ENCODE measurements at places on chromosomes 11 and 22. TPM values are rescaled to one million over a fixed set of nuclear protein-coding genes. Genes with fewer than 3 reads are reported as not detected.
A peak's percentile ranks its signal among the peaks of the same experiment; 100 is the strongest.

DNA sequence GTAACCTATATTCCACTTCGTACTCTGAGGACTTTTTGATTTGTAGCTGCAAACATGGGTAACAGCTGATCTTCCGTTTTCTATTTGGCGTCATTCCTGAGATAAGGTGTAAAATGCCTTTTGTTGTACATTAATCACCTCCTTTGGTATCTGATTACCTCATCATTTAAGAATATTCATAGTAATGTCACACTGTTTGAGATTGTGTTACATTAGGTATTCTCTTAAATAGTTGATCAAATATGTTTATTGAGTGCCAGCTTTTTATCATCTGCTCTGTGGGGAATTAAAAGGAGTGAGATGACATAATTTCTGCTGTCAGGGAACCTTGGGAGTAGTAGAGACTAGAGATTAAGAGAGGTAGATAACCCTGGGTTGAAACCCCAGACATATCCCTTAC lies 5.9 kb downstream of the NCAM1 start:
- DNase-seq, result no peak

DNA sequence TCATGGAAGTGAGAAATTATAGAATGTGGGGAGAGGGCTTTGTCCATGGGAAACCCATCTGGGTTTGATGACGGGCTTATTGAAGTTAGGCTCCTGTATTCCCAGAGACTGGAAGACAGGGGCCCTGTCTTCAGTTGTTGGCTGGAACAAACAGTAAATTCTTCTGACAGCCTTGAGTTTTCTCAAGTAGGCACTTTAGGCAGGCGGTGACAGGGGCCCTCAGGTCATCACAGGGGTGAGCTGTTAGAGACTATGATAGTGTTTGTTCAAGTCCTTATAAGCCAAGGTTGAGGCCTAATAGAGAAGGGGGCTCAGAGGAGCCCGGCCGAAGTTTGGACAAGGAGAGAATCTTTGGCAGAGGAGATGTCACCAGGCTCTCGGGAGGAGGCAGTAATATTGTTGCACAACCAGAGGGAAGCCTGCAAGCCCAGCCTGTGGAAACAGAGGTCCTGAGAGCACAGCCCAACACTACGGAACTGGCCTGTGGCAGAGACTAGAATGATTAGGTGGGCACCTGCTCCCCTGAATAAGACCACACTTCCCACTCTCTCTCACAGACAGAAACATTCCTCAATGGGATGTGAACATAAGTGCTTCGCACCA lies 20.2 kb upstream of the IL17RA start:
- no peak for DNase-seq

GRCh38 chr22:25039754-25040153 lies 87.2 kb downstream of the KIAA1671 start:
- DNase-seq, result no peak

- no peak for DNase-seq
Measured at GRCh38 chr11:83122050-83122449, 34.9 kb upstream of the PCF11 start.

GRCh38 chr11:132866783-132867545 lies 665.3 kb downstream of the OPCML start:
- DNase-seq, result no peak

DNA sequence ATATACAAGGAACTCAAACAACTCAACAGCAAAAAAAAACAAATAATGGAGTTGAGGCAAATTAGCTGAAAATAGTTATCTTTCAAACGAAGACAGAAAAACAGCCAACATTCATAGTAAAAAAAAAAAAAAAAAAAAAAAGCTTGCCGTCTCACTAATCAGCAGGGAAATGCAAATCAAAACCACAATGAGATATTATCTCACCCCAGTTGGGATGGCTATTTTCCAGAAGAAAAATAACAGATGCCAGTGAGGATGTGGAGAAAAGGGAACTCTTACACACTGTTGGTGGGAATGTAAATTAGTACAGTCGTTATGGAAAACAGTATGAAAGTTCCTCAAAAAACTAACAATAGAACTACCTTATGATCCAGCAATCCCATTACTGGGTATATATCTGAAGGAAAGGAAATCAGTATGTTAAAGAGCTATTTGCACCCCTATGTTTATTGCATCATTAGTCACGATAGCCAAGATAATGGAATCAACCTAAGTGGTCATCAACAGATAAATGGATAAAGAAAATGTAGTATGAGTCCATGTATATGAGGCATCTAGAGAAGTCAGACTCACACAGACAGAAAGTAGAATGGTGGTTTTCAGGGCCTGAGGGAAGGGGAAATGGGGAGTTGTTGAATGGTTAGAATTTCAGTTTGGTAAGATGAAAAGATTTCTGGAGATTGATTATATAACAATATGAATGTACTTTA lies 56.0 kb downstream of the USP35 start:
- DNase-seq, result no peak

GRCh38 chr11:57745206-57745605 lies 3.9 kb downstream of the SELENOH start:
- DNase-seq, result peak; percentile 65

- no peak for DNase-seq
Measured at GRCh38 chr11:14308897-14309387, 50.0 kb downstream of the RRAS2 start.

GRCh38 chr11:114354076-114354475 lies 46.2 kb downstream of the C11orf71 start:
- no peak for DNase-seq

DNA sequence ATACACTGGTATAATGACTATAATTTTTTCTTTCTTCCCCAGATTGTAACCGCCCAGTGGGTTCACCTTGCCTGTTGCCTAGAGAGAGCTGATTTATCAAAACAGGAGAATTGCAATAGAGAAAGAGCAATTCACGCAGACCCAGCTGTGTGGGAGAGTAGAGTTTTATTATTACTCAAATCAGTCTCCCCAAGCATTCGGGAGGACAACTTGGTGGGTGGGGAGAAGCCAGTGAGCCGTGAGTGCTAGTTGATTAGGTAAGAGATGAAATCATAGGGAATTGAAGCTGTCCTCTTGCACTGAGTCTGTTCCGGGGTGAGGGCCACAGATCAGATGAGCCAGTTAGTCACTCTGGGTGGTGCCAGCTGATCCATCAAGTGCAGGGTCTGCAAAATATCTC lies 73.2 kb downstream of the SLC35F2 start:
- DNase-seq, result no peak

DNA sequence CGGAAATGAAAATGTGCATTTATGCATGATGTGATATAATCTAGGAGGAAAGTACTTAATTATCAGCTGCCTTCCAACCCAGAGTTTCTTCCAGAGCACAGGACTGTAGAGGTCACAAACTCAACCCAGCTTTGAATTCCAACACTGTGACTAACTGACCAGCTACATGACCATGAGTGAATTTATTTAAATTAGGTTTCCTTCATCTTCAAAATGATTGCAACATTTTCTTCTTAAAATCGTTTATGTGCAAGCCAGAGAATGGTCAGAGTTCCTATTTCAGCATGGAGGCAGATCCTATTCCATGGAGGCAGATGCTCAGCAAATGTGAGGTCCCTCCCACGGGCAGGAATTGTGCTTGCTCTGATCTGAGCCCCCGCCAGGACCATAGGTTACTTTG lies 42.4 kb downstream of the OSBP start:
- no peak for DNase-seq

- no peak for DNase-seq
Measured at GRCh38 chr11:69682221-69682620, 7.1 kb upstream of the LTO1 start.

GRCh38 chr11:19436932-19437331 lies 196.2 kb upstream of the E2F8 start:
- DNase-seq, result no peak

GRCh38 chr22:23752090-23752691 lies 1.3 kb upstream of the ZNF70 start:
- no peak for DNase-seq

DNA sequence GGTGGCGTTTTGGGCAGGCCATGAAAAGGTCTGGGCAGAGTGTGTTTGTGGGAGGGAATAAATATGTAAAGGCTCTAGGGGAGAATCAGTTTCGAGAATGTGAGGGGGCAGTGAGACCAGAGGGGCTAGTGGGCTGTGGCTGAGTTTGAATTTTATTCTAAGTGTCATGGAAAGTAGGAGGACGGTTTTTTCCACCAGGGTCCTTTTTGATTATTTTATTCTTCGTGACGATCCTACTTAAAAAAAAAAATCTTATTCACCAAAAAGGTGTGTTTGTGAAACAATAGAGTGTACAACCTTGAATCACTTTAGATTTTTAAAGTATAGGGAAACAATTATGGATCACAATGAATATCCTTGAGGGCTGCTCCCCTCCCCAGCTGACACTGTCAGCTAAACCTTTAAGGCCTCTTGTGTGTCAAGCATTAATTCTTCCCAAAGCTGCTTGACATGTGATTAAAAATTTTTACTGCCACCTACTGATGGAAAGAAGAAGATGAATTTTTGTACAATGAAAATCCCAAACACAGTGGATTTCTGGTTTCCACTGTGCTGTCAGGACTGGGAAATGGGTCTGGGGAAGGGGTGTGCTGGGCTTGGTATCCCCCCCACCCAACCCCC lies 107.5 kb upstream of the OR4B1 start:
- DNase-seq, result no peak

DNA sequence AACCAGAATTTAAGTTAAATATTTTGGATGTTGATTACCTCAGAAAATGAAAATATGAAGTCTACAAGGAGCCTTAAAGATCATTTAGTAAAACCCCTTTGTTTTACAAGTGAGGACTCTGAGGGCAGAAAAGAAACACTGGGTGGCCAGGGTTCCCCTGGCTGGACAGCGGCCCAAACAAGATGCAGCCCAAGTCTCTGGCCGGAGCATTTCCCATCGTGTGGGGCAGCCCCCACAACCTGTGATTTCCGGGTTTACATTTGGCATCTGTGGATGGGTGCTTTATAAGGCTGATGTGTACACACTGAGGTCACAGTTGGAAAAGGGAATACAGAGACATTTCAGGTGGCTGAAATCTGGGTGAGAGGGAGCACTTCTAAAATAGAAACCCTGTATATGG lies 28.8 kb upstream of the B3GAT1 start:
- DNase-seq, result no peak

DNA sequence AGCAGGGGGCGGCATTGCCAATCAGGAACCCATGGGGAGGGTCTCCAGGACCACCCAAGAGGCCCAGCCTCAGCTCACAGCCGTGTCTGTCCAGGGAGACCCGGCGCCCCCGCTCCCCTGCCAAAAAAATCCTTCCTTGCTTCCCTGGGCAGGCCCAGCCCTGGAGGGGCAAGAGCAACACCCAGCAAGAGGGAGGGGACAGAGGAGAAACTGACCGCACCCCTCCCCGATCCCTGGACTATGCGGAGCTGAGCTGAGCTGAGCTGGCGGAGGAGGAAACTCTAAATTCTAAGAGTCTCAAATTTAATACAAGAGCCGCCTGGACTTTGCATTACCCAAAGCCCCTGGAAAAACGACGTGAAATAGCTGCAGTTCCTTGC lies 52.0 kb upstream of the SHISAL1 start:
- DNase-seq, result no peak

- no peak for DNase-seq
Measured at GRCh38 chr11:60809249-60809648, 24.1 kb downstream of the MS4A10 start.

GRCh38 chr22:40407831-40408717 lies 37.7 kb downstream of the SGSM3 start:
- DNase-seq, result no peak

- no peak for DNase-seq
Measured at GRCh38 chr22:27274770-27275449, 526.6 kb downstream of the MN1 start.

DNA sequence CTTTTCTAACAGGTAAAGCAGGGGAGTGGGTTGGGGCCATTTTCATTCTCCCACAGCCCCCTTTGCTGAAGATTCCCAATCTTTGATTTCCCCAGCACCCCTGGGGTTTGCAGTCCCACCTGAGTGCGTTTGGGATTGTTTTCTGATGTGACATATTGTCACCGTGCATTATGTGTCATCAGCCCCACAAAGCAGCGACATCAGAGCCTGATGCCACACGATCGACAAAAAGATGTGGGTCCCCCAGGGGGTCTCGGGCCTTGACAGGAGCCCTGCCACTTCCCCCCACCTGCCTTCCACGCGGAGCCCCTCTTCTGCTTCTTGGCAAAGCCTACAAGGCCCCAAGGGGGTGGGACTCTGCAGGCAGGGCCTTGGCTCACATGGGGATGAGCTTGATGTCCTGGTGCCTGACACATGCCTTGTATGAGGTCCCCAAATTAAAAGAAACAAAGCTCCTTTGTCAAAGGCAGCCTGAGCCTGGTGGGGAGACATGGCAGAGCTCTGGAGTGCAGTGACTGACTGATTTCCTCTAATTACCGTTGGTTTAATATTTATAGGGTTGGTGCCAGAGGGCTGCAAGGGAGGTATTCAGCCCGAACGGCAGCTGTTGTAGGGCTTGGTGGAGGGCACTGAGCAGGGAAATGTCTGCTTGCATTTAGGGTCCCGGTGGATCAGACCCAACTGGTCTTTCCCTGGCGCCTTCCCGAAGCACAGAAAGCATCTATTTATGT lies 149.2 kb downstream of the MIAT start:
- DNase-seq, result no peak

DNA sequence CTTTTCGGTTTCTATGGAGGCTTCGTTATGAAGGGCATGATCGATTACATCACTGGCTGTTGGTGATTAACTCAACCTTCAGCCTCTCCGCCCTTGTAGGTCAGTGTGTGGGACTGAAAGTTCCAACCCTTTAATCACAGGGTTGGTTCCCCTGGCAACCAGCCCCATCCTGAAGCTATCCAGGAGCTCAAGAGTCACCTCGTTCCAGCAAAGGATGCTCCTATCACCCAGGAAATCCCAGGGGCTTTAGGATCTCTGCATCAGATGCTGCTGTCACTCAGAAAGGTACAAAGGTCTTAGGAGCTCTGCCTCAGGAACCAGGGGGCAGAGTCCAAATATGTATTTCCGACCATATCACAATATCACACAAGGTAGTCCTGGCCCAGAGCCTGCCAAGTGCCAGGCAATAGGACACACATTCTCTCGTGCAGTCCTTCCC lies 123.5 kb upstream of the PARVA start:
- no peak for DNase-seq

DNA sequence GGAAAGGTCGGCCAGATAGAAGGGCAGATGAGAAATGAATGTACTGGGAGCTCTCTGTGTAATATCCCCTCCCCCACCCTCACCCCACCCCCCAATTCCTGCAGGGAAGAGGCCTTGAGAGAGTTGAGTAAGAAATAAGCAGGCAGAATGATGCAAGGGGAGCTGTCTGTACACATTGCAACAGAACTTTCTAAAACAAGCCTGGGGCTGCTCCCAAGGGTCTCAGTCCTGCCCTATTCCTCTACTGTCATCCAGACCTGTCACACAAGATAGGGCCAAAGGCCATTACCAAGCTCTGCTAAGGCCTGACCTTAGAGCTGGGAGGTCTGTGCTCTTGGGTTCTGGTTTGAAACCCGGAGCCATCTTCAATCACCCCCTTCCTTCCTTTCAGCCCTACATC lies 5.7 kb upstream of the DGAT2 start:
- DNase-seq, result no peak

- no peak for DNase-seq
Measured at GRCh38 chr11:9462806-9463537, 2.2 kb downstream of the ZNF143 start.

The SYT13 gene
- not detected for total RNA-seq

The C11orf86 gene
- total RNA-seq, result not detected

The NUMA1 gene
- total RNA-seq, result 592 TPM

The RFPL1 gene
- total RNA-seq, result not detected

The HEPHL1 gene
- total RNA-seq, result 0.11 TPM

The P2RY6 gene
- total RNA-seq, result 0.46 TPM

The TOLLIP gene
- 114 TPM for total RNA-seq

The LRP5 gene
- 29.9 TPM for total RNA-seq

The PEX16 gene
- 36.7 TPM for total RNA-seq

The FADS2 gene
- total RNA-seq, result 33.7 TPM

All from lower leg skin (tissue), 4 donors.